Panc1 (cell line): ENCODE measurements at places on chromosomes 3 and 15. TPM values are rescaled to one million over a fixed set of nuclear protein-coding genes. Genes with fewer than 3 reads are reported as not detected.

HIGD2B gene
- total RNA-seq: 0.21 TPM

DGKG gene
- total RNA-seq: 0.46 TPM

TGM4 gene
- 0.46 TPM for total RNA-seq

USP4 gene
- total RNA-seq: 39.9 TPM

RBP2 gene
- not detected for total RNA-seq

DCBLD2 gene
- 54.4 TPM for total RNA-seq

PLCH1 gene
- 0.03 TPM for total RNA-seq

ITPKA gene
- total RNA-seq: 6.3 TPM

WDR72 gene
- 0.03 TPM for total RNA-seq

CLDN16 gene
- not detected for total RNA-seq

GCNT3 gene
- total RNA-seq: not detected

CPNE9 gene
- total RNA-seq: 0.13 TPM

TRPM1 gene
- not detected for total RNA-seq

PIGZ gene
- 6.3 TPM for total RNA-seq

CCDC32 gene
- 29.8 TPM for total RNA-seq

MESP2 gene
- 1.1 TPM for total RNA-seq

NPAP1 gene
- not detected for total RNA-seq

CHST2 gene
- total RNA-seq: 0.26 TPM

NDUFAF3 gene
- total RNA-seq: 101 TPM

GP9 gene
- not detected for total RNA-seq

HDAC11 gene
- total RNA-seq: 10.6 TPM

LHFPL4 gene
- not detected for total RNA-seq

NMNAT3 gene
- total RNA-seq: 1.9 TPM

MUC20 gene
- total RNA-seq: not detected

TM4SF18 gene
- 54.5 TPM for total RNA-seq

WDR93 gene
- total RNA-seq: 0.18 TPM

DZIP1L gene
- 11.1 TPM for total RNA-seq

GOLGA8S gene
- 0.15 TPM for total RNA-seq

COL7A1 gene
- total RNA-seq: 40.0 TPM

MYD88 gene
- total RNA-seq: 32.7 TPM

HDC gene
- total RNA-seq: not detected

SCAANT1 gene
- total RNA-seq: not detected

TERC gene
- total RNA-seq: 6.0 TPM

P3H2 gene
- 82.2 TPM for total RNA-seq

MLF1 gene
- 51.4 TPM for total RNA-seq
